ENCODE measurements at places on chromosomes 7 and 10.

GRCh38 chr10:103280031-103280430 lies 3.1 kb downstream of the INA start:
- no peak for DNase-seq

GRCh38 chr10:118590334-118590733 lies 5.1 kb downstream of the PRLHR start:
- DNase-seq, result peak; percentile 9

DNA sequence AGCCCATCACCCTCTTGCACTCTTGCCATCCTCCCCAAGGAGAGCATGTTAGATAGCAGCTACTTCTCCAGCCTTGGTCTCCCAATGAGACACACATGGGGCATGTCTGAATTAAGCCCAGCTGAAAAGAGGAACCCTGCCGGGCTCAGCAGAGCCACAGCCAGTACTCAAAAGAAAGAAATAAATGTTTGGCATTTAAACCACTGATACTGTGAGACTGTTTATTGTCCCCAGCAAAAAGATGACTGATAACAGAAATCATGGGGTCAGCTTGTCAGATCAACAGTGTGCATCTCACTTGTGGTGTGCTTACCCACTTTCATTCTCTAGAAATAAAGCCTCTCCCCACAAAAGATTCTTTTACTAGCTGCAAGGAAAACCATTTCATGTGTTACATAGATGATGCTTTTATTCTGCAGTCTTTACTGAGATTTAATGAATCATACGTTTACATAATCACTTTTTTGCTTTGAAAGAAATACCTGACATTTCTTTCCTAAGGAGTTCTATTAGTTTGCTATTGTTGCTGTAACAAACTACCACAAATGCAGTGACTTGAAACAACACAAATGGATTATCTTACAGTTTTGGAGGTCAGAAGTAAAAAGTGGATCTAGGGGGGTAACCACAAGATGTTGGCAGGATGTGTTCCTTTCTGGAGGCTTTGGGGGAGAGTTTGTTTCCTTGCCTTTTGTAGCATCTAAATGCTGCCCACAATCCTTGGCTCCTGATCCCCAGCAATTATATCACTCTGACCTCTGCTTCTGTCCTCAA lies 20.9 kb downstream of the ANKRD7 start:
- DNase-seq, result no peak

DNA sequence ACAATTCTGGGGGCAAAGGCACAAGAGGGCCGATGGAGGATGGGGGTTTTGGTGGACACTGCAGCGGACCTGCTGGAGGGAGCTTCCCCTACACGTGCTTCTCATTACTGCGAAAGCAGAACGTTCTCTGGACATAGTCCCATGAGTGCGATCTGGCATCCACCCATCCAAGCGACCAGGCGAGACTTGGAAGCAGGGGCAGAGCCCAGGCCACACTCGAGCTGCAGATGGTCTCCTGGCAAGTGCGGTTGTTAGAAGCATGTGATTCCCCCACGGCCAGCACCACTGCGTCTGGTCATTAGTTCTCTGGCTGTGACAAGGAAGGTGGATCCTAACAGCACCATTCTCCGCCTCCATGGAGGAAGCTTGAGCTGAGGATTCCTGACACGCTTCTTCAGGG lies 118.4 kb upstream of the TCERG1L start:
- no peak for DNase-seq

DNA sequence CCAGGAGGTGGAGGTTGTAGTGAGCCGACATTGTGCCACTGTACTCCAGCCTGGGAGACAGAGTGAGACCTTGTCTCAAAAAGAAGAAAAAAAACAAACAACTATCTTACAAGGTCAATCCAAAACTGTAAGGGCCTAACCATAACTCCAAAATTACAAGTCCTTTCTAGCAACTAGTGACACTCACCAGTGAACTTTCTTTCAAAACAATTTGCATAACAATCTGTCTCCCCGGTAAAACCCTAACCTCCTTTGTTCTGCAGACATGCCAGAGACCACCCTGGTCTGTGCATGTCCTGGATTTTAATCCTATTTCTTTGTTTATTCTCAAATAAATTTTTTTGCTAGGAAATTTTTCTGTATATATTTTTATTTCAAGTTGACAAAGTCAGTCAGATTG lies 68.1 kb downstream of the EXOC6 start:
- no peak for DNase-seq

- DNase-seq, result no peak
These were observed 103.0 kb downstream of the OAT start for GRCh38 chr10:124315591-124316270.

DNA sequence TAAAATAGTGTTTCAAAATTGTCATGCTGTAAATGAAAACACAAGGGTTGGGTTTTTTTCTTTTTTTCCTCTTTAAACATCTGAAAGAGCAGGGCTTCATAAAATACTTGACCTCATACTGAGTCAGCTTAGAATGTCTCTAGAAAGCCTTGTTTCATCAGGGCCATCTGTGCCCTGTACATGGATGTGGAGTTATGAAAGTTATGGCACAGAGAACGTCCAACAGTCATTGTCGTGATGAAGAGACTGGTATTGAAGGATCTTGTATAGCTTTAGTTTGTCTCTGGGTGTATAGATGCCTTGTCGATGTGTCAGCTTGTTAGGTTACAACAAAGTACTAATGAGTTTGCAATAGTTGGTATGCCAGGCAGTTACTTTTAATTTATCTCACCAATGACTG lies 127.3 kb downstream of the FAM204A start:
- DNase-seq, result no peak

GRCh38 chr10:111944331-111944730 lies 239.2 kb downstream of the GPAM start:
- no peak for DNase-seq

GRCh38 chr7:118843456-118843855 lies 619.0 kb downstream of the ANKRD7 start:
- DNase-seq, result no peak

GRCh38 chr10:124995605-124996004 lies 53.7 kb downstream of the ZRANB1 start:
- no peak for DNase-seq

- no peak for DNase-seq
These were observed 912.0 kb downstream of the SORCS1 start for GRCh38 chr10:106252541-106252940.

GRCh38 chr10:78348411-78349164 lies 314.9 kb downstream of the RPS24 start:
- no peak for DNase-seq

DNA sequence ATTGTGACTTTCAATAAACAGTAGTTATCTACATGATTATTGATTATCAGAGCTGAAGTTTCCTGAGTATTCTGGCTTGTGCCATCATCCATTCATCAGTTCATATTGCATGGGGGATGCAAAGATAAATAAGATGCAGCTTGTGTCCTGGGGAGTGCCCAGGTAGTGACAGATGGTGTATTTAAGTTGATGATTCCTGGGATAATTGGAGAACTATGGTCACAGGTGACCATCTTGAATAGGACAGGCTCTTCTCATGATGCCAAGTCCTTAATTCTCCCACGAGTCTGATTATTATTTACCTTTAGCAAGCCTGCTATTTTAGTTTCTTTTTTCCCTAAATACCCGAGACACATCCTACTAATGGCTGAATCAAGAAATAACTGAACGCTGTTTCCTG lies 64.9 kb downstream of the PLPP4 start:
- DNase-seq, result no peak

DNA sequence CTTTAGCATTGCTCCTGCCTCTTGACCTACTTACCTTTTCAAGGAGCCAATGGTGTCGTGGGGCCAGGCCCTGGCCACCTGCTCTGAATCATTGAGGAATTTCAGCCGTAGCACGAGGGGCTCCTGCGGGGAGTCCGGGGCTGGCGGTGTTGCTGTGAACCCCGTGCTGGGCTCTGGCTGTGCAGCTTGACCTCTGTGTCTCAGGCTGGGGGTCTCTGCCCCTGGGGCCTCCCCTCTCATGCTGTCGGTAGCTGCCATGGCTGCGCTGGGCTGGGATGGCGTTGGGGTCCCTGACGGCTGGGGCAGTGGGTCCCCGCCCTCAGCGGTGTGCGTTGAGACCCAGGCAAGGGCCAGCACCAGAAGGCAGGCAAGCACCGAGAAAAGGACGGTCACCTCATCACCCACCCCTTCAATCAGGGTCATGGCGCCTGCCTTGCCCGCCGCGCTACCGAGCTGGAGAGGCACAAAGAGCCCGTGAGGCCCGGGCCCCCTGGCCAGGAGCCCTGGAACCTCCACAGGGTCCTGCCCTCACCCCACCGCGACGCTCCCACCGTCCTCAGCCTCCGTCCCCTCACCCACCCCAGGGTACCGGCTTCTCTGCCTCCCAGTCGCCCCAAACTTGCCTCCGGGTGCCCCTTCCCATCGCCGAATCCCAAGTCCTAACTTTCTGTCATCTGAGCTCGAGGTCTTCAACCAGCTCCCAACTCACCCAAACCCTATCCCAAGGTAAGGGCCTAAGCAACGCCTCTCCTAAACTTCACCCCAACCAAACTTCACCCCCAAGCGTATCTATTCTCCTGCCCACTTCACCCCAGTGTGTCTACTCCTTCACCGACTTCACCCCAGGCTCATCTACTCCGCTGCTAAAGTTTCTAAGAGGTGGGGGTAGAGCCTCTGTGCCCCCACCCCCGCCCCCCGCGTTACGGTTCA lies 887 bp downstream of the TMUB1 start:
- DNase-seq, result no peak

DNA sequence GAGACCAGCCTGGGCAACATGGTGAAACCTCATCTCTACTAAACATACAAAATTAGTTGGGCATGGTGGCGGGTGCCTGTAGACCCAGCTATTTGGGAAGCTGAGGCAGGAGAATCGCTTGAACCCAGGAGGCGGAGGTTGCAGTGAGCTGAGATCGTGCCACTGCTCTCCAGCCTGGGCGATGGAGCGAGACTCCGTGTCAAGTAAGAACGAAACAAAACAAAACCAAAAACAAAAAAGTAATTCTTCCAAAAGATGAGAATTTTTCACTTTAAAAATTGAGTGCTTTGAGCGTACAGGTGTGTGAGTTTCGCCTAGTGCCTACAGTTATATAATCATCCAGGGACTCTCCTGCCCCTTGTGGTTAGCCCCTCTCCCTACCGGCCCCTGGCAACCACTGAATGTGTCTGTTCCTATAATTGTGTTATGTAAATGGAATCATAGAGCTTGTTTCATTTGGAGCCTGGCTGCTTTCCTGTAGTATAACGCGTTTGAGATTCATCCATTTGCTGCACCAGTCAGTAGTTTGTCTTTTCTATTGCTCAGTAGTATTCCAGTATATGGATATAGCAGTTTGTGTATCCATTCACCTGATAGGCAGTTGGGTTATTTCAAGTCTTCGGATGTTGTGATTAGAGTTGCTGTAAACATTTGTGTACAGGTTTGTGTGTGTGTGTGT lies 80.0 kb downstream of the RBM33 start:
- no peak for DNase-seq

DNA sequence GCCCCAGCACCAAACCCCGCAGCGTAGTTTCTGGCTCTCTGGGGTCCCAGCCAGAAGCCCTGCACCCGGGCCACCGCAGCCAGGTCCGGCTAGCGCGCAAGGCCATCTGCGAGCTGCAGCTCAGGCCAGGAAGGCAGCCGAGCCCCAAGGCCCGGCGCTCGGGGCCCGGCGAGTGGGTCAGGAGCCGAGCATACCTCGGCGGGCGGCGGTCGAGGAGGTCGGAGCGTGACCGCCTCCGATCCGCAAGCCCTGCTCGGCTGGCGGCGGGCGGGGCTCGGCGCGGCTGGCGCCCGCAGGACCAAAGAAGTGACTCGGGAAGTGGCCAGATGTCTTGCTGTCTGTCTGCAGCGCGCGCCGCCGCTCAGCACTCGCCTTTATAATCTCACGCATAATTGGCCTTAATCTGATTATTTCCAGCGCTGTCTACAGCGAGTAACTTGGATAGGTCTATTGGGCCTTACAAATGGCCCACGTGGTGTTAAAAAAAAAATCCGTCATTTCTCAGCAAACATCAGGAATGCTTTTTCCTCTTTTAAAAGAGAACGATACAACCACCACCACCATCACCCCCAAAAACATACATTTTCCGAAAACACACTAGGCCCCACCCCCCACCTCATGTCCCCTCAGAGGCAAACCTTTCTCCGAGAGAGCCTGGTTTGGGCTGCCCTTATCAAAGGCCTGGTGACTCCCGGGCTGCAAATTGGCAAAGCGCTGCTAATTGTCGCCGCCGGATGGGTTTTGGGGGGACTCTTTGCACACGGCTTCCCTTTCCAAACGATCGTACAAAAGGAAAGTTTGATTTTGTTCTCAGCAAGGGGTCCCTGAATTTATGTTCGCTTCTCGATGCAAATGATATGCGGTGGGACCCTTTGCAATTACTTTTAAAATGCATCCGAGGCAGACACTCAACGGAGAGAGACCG lies at the start of gene DRGX:
DRGX (minus strand) TSS at position 349 of the 925 bp plus-strand sequence. CDS start 649 bp downstream, outside the sequence.
- no peak for DNase-seq

- DNase-seq, result peak; percentile 67
These were observed 53.4 kb downstream of the CFAP58 start for GRCh38 chr10:104406715-104407650.

DNA sequence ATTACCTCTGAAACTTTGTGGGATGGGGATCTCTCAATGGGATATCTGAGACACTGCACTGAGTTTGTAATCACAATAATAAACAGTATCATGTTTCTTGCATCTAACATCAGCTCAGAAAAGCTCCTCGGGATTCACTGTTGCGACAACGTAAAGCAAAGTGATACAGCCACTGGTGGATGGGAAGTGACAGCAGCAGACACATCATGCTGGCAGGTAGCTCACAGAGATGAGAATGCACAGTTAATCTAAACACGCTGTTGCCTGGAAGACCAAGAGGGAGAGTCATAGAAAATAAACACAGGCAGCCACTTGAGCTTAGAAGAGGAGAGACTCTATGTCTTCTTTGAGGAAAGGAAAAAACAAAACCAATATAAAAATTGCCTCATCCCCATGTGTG lies 513.8 kb downstream of the MAGI2 start:
- no peak for DNase-seq

DNA sequence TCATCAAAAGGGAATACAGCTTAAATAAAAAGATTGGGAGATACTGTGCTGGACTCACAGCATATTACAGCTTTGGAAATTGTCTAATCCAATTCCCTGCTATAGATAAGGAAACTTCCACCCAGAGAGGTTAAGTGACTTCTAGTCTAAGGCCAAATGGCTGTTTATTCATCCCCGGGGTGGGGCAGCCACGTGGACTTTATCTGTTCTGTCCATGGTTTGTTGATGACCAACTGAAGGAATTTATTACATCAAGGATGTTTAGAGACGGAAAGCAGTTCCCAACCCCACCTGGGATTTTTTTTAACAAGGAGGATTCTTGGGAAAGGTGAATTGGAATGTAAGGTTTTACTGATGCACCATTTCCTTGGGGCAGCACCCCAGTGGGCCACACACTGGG lies 88.6 kb downstream of the ATXN7L1 start:
- no peak for DNase-seq

- no peak for DNase-seq
These were observed 378.2 kb upstream of the PRKCQ start for GRCh38 chr10:6958254-6958653.
